ENCODE measurements at places on chromosomes 11 and 22.

DNA sequence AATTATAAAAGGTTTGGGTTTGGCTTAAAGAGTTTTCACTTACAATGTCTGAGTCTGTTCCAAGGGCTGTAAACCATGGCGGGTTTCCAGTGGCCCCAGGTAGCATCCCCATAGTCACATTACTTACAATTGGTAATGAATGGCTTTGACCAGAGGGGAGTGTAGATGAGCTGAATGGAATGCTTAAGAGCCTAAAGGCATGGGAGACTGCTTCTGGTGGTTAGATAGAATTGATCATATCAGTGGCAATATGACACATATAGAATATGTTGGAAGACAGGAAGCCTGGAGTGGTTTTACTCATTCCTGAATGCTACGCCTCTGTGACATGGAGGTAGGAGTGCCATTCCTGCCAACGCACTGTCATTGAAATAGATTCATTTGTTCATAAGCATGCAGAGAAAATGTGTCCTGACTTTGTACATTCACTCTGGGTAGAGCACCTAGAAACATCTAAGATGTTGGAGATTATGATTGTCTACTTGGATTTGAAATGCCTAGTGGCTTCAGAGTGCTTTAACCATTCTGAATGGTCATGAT lies 183.3 kb downstream of the BLID start:
- H3K4me3 ChIP-seq, result no peak overlapping the region
- H3K4me1 ChIP-seq, result no peaks in the 10 kb centered on the region
- H3K27me3 ChIP-seq, result no peaks in the 10 kb centered on the region
- no peak overlapping the region for H3K27ac ChIP-seq

GRCh38 chr22:32336771-32337424 lies 20.8 kb upstream of the RFPL3 start:
- no peaks in the 10 kb centered on the region for H3K36me3 ChIP-seq
- H3K4me3 ChIP-seq, result no peak overlapping the region
- no peak for DNase-seq
- no peaks in the 10 kb centered on the region for H3K4me1 ChIP-seq

DNA sequence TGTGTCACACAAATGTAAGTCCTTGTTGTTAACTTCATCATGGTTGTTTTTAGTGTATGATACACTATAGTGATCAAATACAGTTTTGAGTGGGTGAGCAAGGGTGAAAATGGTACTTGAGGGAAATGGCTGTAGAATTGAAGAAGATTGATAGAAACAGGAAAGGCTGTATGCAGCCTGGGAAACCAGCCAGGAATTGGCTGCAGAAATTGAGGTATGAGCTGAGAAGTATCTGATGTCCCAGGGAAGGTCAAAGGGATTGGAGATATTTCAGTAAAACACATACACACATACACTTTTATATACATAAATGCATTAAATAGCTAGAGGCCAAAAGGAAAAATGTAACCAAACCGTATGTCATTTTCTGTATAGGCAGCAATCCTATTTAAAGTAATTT lies 13.1 kb upstream of the YAP1 start:
- H3K36me3 ChIP-seq, result no peaks in the 10 kb centered on the region
- no peak overlapping the region for H3K4me3 ChIP-seq
- H3K27me3 ChIP-seq, result no peaks in the 10 kb centered on the region
- no peak overlapping the region for H3K27ac ChIP-seq
- no peak for DNase-seq

DNA sequence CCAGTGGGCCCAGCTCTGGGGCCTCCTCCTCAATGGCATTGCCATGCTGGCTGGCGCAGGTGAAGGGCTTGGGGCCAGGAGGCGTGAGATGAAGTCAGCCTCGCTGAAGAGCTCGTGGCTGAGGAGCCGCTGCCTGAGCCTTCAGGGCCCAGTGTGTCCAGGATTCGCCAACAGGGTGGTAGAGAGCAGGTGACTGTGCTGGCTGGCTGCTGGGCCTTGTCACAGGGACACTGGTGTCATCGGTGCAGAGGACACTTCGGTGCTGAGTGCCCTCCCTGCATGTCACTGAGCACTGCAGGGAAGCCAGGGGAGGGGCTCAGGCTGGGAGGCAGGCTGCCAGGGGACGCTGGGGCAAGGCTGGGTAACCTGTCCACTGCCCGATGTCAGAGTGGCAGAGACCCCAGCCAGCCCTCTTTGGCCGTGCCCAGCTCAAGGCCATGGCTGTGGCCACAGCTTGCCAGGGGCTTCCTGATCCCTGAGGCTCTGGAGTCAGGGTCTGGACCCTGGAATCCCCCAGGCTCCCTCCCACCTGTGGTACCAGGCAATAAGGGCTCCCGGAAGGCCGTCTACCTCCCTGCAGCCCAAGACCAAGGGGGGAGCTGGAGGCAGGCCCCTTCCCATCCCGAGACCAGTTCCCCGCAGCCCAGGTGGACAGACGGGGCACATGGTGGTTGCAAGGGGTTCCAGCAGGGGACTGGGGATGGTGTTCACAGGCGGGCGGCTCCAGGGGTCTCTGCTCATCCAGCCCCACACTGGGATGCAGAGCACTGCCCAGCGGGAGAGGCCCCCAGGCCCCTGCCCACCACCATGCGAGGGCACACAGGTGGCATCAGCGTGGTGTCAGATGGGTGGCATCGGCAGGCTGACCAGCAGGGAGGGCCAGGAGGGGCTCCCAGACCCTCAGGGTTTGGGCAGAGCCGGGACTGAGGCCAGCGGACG lies 63.9 kb downstream of the ARFGAP3 start:
- H3K27ac ChIP-seq, result no peak overlapping the region

GRCh38 chr11:1919391-1920127 lies at the start of gene TNNT3:
TNNT3 (plus strand) TSS chr11:1919703; CDS start chr11:1922875, 3,172 bp downstream.
- no peak for DNase-seq
- H3K4me3 ChIP-seq, result no peak within 1 kb of the TSS
- no peak within 1 kb of the TSS for H3K27ac ChIP-seq

Measured in activated CD4-positive, alpha-beta memory T cell treated with anti-CD3 and anti-CD28 coated beads, Interleukin-2, amount 10 ng/mL, durations not matched to agents 7 days and 5 days (primary cell).